ENCODE measurements at places on chromosomes 6 and 20. TPM values are rescaled to one million over a fixed set of nuclear protein-coding genes. Genes with fewer than 3 reads are reported as not detected.
A peak's percentile ranks its signal among the peaks of the same experiment; 100 is the strongest.

Gene RSPH3
- 8.9 TPM for total RNA-seq

Gene BPI
- total RNA-seq = 0.40 TPM

Gene ACSS1
- 47.6 TPM for total RNA-seq

Gene IP6K3
- 16.6 TPM for total RNA-seq

Gene ARMH2
- total RNA-seq = not detected

Gene EYA4
- total RNA-seq = 24.2 TPM

Gene LBP
- total RNA-seq = 0.11 TPM

Gene PTK6
- total RNA-seq = not detected

Gene HLA-DQB2
- 2.9 TPM for total RNA-seq

Gene IBTK
- 36.5 TPM for total RNA-seq

Gene FAXC
- 0.57 TPM for total RNA-seq

Gene RAD21L1
- not detected for total RNA-seq

Gene SALL4
- total RNA-seq = 0.08 TPM

GRCh38 chr6:2396846-2397630 lies 151.6 kb upstream of the GMDS start:
- no peak for DNase-seq

GRCh38 chr6:105453968-105454367 lies 51.1 kb upstream of the PREP start:
- DNase-seq = no peak

GRCh38 chr6:88983532-88983931 lies 20.1 kb upstream of the RNGTT start:
- no peak for DNase-seq

GRCh38 chr6:133236932-133237331 lies 4.2 kb upstream of the EYA4 start:
- DNase-seq = no peak

DNA sequence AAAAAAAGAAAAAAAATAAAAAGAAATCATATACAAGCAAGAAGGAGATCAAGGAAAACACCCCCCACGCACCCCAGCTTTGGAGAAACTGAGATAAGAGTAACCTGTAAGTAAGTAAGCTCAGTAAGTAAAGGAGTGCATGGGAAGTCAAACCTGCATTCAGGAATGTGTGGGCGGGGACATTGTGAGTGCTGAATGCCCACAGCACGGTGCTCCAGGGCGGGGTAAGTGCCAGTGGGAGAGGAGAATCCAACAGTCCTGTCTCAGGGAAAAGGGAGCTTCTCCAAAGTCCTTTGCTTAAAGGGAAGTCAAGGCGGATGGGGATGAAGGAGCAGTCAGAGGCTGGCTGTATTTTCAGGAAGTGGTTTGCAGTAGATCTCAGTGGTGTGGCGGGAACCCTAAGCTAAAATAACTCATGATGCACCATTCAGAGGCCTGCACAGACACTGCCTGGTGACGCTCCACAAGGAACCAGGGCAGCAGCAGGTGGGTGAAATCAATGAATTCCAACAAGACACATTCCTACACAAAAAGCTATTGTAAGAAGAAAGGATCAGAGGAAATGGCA lies 368.0 kb downstream of the QKI start:
- no peak for DNase-seq

DNA sequence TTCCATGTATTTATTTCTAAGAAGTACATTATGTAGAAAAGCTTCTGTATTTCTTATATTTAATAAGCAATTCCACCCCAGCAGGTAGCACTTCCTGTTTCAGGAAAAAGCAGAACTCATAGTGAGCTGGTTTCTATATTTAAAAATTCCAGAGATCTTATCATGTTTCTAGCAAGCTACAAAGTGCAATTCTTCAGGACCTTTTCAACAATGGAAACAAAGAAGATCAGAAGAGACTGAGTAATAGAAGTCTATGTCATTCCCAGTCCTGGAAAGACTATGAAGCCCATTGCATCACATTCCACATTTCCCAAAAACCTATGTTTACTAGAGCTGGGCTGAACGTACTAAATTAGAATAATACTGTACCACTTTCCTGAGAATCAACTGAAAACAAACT lies 302.6 kb upstream of the NRSN1 start:
- DNase-seq = no peak

GRCh38 chr6:107616775-107617174 lies 126.9 kb downstream of the SOBP start:
- no peak for DNase-seq

DNA sequence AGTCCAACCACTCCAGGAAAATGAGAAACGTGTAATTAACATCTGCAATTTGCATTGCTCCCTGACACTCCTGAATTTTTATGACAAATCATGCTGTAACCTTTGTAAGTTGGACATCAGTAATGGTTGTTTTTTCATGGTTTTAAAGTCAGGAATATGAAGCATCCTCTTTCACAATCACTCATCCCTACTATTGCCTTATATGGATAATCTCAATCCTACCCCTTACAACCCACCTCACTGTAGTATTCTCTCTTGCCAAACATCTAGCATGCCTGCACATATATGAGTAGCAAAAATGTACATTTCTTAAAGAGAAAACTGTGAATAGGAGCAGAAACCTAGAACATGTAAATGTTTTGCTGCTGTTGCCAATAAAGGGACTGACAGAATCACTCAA lies 729.5 kb downstream of the KIF16B start:
- DNase-seq = no peak

DNA sequence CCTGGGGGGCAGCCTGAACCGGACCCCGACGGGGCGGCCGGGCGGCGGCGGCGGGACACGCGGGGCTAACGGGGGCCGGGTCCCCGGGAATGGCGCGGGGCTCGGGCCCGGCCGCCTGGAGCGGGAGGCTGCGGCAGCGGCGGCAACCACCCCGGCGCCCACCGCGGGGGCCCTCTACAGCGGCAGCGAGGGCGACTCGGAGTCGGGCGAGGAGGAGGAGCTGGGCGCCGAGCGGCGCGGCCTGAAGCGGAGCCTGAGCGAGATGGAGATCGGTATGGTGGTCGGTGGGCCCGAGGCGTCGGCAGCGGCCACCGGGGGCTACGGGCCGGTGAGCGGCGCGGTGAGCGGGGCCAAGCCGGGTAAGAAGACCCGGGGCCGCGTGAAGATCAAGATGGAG lies 636 bp downstream of the SRF start:
- DNase-seq = no peak

GRCh38 chr20:32756156-32756555 lies 6.0 kb upstream of the DNMT3B start:
- no peak for DNase-seq

- DNase-seq = no peak
Measured at GRCh38 chr20:47775841-47776240, 9.4 kb downstream of the SULF2 start.

GRCh38 chr6:16651871-16652270 lies 109.4 kb downstream of the ATXN1 start:
- no peak for DNase-seq

- DNase-seq = no peak
Measured at GRCh38 chr20:4244700-4245485, 229.5 kb upstream of the RNF24 start.

DNA sequence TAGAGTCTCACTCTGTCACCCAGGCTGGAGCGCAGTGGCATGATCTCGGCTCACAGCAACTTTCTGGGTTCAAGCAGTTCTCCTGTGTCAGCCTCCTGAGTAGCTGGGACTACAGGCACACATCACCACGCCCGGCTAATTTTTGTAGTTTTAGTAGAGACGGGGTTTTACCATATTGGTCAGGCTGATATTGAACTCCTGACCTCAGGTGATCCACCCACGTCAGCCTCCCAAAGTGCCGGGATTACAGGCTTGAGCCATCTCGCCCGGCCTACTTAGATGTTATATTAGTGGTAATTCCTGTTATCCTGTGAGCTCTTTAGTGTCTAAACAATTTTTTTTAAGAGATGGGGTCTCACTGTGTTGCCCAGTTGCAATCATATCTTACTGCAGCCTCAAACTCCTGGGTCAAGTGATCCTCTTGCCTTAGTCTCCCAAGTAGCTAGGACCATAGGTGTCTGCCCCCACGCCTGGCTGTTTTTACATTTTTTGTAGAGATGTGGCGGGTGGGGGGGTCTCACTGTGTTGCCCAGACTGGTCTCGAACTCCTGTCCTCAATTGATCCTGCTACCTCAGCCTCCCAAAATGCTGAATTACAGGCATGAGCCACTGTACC lies 3.9 kb upstream of the C4A start:
- DNase-seq = peak; percentile 63

DNA sequence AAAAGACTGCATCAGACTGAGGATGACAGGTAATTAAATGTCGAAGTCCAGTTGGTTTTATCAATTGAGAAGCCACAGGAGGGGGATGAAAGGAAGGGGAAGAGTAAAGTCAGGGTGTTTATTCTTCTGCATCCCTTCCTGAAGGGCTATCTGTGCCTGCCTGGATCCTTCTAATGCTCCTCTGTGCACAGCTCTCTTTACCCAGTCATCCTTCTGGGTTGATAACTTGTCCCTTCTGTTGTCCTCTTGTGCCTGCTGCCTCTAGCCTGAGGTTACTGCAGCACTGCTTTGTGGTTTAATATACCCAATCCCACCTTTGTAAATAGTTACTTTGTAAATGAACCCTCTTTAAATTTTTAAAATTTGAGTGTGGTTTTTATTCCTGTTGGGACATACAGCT lies 1127.3 kb downstream of the EPHA7 start:
- DNase-seq = no peak

- no peak for DNase-seq
Measured at GRCh38 chr6:111992851-111993250, 61.1 kb upstream of the CCN6 start.

DNA sequence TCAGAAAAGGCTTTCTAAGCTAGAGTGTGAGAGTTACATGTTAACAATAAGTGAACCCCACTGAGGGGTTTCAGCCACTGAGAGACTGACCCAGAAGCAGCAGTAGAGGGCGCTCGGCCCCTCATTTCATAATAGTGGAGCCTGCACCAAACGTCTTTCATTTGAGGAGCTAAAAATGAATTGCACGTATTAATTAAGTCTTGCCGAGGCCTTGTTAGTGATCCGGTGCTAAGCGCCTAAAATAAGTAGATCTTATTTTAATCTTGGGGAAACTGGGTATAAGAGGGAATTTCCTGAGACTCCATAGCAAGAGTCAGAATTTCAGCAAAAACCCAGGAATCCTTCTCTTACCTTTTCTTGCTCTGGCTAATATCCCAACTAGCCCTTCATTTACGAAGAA lies 209.7 kb downstream of the FARS2 start:
- DNase-seq = no peak

- no peak for DNase-seq
Measured at GRCh38 chr6:161465403-161465802, 191.5 kb upstream of the AGPAT4 start.
